ENCODE measurements at places on chromosomes 2 and 18.

DNA sequence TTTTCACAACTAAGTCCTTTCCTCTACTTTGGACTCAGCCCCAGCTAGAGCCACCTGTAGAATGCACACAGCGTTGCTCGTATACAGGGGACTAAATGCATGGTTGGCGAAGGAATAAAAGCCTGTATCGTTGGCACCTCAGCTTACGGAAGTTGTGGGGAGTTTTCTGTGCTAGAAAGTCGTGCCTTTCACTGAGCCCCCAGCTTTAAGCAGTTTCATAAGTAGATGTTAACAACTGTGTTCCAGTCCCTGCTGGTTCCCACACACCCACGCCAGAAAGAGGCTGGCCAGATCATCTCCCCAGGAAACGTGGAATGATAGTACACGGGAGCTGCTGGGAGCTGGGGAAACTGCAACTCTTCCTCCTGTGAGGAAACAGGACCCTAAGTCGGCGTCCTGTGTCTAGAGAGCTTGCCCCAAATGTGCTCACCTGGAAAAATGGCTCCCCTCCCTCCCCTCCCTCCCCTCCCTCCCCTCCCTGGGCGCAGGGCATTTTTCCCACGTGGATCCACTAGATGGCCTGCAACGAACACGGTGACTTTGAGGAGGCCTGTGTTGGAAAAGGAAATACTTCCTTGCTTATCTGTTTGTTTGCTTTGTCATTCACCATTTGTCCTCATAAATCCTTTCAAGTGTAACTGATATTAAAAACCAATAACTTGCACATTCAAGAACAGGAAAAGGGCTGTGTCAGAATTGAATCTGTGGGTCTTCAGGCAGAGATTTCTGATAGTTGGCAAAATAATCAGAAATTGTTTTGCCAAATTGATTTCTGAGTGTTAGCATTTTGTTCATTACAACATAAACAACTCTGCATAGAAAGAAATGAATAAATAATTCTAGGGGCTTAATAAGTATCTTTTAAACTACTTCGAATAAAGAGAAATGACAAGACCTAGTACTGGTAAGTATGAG, 43.9 kb upstream of the RFX8 start:
- no peak for DNase-seq

DNA sequence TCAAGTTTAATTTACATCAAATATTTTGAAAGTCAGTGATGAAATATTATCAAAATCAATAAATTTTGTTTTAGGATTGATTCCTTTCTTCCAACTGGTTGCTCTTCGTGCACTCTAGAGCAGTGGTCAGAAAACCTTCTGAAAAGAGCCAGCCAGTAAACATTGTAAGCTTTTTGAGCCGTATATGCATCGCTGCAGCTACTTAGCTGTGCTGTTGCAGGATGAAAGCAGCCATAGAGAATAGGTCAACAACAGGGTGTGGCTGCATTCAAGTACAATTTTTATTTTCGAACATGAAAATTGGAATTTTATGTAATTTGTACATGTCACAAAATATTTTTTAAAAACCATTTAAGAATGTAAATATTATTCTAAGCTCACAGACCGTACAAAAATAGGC, 94.9 kb downstream of the MGAT5 start:
- DNase-seq: no peak

DNA sequence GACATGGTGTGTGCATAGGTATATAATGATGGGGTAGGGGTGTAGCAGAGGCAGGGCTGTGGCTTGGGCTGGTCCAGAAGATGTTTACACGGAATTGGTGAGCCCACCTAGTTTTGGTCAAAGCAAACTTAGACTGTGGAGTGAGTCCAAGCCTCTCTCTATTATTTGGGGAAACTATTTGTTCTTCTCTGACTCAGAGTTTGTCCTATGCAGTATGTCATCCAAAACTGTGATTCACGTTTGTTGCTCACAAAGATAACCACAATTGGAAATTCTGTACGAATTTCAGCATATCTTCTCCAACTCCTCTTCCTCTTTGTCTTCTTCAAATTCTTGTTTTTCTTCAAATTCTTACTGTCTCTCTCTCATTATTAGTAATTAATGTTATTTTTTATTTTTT, 292.9 kb downstream of the XIRP2 start:
- no peak for DNase-seq

DNA sequence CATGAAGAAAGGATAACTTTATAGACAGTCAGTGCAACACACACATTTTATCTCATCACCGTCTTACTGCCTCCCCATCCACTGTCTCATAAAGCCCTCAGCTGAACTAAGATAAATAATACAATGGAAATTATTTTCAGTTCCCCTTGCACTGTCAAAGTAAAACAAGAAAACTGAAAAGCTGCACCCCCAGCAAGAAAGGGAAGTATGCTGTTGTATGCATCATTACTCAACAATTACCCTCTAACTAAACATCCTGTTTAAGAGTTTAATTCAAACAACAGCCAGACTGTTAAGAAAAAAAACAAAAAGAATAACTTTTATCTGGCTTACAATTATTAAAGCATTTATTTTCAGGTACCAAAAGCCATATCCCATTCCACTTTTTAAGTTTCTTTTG, 25.0 kb downstream of the MPPE1 start:
- no peak for DNase-seq

DNA sequence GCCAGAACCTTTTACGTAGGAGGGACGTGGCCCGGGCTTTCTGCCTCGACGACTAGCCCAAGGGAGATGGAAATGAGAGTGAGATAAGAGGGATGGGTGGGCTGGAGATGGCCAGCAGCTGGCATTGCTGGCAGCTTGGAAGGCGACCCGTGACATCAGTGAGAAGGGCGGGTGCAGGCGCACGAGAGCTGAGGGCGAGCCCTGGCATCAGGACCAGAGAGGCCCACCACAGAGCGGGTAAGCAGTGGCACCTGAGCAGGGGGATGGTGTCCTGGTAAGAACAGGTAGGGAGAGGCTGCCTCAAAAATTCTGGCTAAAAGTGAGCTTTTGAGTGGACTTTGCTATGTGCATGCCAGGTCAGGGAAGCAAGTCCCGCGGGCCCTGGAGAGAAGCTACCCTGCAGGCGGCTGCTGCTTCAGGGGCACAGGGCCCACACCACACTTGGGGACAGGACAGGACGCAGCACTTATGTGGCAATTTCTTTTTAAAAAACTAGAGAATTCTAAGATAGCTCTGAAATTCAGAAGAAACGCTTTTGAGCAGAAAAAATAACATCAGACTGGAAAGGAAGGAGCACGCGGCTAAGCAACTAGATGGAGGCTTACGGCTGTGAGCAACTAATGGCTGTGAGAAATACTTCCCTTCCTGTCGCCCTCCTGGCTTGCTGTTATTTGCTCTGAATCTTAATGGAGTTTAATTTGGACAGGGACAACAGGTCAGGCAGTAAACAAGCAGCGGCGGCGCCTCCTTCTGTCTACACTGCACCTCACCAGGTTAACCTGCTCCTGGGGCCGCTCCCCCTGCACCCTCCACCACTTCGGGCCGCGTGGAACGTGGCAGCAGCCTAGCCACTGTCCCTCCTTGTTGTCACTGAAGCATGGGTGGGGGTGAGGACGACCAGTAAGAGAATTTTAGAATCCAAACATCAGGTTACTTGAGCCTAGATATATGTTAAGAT, 20.5 kb downstream of the THAP4 start:
- DNase-seq: no peak

DNA sequence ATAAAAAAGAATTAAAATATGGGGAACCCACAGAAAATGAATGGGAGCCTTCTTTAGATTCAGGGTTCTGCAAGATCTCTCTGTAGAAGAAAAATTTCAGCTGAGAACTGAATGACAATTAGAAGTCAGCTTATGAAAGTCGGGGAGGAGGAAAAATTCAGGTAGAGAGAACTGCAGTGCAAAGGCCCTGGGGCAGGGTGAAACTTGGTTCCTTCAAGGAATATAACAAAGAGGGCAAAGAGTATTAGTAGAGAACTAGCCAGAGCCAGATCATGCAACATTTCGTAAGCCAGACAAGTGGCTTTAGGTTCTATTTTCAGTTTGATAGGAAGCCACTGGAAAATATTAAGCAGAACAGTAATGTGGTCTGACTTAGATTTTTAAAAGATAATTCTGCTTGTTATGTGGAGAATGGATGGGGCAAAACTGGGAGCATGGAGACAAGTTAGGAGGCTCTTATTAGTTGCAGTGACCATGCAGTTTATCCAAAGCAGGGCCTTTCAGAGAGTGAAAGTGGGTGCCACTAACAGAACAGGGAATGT, 27.9 kb downstream of the RAB27B start:
- DNase-seq: no peak

DNA sequence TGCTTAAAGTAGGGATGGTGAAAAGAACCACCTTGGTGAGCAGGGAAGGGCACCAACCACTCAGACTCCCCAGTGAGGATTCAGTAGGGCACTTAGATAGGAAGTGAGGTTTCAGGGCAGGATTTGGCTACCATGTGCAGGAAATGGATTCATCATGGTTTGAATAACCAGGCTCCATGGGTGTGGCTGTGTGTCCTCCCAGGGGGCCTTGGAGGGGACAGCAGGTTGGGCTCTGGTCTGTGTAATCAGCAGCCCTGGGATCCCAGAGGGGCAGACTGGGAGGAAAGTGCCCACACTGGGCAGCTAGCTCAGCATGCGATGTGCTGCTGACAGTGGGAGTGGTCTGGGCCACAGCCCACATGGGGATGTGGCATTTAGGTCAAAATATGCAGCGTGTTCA, 224.6 kb downstream of the CELF4 start:
- DNase-seq: no peak

- DNase-seq: peak; percentile 21
These were observed 29.7 kb downstream of the CCDC141 start for GRCh38 chr2:179020156-179020750.

DNA sequence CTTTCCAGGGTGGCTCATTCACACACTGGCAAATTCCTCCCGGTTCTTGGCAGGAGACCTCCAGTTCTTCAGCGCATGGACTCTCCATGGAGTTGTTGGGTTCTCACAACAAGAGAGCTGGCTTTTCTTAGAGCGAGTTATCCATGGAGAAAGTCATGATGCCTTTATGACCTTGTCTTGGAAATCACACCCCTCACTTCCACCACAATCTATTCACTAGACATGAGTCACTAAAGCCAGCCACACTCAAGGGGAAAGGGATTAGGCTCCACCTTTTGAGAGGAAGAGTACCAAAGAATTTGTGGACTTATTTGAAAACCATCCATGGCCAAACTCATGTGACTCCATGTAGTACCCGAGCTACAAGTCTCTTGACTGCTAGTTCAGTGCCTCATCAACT, 160.5 kb downstream of the SETBP1 start:
- DNase-seq: no peak

DNA sequence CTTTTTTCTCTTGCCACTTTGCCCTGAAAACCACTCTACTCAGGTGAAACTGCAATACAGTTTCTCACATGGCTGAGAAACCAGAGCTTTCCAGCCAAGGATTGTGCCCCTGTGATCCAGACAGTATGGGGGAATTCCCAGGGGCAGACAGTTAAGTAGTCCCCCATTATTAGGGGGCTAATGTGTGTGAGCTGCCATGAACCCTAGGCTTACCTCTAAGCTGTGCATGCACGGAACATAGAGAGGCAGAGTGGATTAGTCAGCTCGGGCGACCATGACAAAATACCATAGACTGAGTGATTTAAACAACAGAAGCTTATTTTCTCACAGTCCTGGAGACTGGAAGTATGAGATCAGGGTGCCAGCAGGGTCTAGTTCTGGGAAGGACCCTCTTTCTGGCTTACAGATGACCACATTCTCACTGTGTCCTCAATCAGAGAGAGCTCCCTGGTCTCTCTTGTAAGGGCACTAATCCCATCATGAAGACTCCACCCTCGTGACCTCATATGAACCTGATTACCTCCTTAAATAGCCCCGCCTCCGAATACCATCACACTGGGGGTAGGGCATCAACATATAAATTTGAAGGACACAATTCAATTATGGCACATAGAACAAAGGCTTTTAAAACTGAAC, 215.1 kb downstream of the EIPR1 start:
- no peak for DNase-seq

GRCh38 chr2:40032650-40033319, 253.7 kb upstream of the THUMPD2 start:
- DNase-seq: no peak

DNA sequence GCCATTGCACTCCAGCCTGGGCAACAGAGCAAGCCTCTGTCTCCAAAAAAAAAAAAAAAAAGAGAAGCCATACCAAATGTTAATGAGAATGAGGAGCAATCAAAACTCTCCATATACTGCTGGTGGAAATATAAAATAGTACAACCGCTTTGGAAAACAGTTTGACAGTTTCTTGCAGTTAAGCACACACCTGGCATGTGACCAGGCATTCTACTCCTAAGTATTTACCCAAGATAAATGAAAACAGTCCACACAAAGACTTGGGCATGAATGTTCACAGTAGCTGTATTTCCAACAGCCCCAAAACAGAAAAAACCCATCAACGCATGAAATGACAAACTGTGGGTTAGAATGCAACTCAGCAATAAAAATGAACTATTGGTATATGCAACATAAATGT, 76.0 kb upstream of the ST8SIA5 start:
- DNase-seq: no peak

- DNase-seq: no peak
These were observed 36.2 kb upstream of the RHOB start for GRCh38 chr2:20410556-20411277.

- no peak for DNase-seq
These were observed 51.3 kb upstream of the CAB39 start for GRCh38 chr2:230661072-230661957.

GRCh38 chr2:240917684-240918257, 11.6 kb downstream of the CROCC2 start:
- no peak for DNase-seq

DNA sequence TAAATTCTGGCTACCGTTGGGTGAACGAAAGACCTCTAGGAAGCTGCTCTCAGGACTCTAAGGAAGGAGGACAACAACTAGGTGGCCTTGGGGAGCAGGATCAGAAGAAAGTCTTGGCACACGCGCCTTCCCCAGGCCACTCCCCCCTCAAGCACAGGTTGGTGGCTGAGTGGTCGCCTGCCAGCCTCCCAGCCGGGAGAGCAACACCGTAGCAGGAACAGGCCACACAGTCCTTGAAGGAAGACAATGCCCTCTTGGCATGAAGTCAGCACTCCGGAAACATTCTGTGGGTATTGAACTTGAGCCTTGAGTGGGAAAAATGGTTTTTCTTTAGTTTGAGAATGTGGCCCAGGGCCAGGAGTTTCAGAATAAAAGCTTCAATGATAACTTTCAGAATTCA, 87.4 kb upstream of the AGAP1 start:
- no peak for DNase-seq

GRCh38 chr2:12202313-12203075, 456.1 kb downstream of the LPIN1 start:
- no peak for DNase-seq

- DNase-seq: no peak
These were observed 111.2 kb downstream of the RAB3GAP1 start for GRCh38 chr2:135163306-135163705.

DNA sequence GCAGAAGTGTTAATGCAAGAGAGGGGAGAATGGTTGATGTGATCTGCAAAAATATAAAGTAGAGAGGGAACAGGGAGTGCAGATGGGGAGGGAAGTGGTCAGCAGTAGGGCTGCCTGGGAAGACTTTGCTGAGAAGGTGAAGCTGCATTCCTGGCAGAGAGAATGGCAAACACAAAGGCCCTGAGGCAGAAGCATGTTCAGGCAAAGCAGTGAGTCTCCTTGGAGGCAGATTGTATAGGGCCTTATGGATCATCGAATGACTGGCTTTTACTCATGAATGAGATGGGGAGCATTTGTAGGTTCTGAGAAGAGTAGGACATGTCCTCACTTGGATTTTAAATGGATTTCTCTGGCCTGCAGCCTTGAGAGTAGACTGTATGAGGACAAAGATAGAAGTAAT, 9.5 kb downstream of the ITGA6 start:
- DNase-seq: no peak

All from stimulated activated CD4-positive, alpha-beta T cell treated with anti-CD3 and anti-CD28 coated beads, Interleukin-15, amount 100 ng/mL, for 1 hour (primary cell).